ENCODE measurements at places on chromosomes 13 and 19.

DNA sequence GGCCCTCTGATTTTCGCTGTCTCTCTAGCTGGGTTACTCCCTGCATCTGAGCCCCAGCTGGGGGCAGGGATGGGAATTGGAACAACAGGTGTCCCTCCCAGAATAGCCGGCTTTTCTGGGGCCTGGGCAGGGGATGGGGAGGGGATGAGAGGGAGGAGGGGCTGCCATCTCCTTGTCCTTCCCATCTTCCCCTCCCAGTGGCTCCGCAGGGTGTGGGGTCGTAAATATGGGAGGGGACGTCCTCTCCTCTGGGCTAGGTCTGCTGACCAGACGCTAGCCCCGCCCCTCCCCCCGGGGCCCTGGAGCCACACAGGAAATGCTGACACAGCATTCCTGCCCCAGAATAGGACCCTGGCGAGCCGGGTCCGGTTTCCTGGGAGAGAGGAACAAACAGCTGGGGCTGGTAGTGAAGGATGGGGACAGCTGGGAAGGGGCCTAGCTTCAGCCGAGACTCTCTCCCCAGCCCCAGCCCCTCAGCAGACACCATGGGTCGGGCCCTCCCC lies 1.1 kb downstream of the RYR1 start:
- DNase-seq = no peak

- DNase-seq = no peak
Measured at GRCh38 chr13:27421101-27421871, 3.1 kb upstream of the GTF3A start.

DNA sequence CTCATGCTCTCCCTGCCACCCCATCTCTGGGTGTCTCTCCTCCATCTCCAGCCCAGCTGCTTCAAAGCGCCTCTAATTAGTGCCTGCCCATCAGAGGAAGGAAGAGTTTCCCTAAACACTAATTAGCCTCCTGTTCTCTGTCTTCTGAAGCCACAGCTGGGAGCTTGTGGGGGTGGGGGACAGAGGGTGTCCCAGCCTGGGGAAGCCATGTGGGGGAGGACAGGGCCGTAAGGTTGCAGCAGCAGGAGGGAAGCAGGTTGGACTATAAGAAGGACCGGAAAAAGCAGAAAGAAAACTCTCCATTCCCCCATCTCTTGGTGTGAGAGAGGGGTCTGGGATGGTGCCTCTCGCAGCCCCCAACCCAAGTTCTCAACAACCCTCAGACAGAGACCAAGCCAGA lies 26.2 kb downstream of the SLC8A2 start:
- DNase-seq = no peak

GRCh38 chr19:23792784-23793183 lies 34.1 kb upstream of the ZNF681 start:
- DNase-seq = no peak

GRCh38 chr13:60645676-60646075 lies 248.7 kb downstream of the TDRD3 start:
- no peak for DNase-seq

DNA sequence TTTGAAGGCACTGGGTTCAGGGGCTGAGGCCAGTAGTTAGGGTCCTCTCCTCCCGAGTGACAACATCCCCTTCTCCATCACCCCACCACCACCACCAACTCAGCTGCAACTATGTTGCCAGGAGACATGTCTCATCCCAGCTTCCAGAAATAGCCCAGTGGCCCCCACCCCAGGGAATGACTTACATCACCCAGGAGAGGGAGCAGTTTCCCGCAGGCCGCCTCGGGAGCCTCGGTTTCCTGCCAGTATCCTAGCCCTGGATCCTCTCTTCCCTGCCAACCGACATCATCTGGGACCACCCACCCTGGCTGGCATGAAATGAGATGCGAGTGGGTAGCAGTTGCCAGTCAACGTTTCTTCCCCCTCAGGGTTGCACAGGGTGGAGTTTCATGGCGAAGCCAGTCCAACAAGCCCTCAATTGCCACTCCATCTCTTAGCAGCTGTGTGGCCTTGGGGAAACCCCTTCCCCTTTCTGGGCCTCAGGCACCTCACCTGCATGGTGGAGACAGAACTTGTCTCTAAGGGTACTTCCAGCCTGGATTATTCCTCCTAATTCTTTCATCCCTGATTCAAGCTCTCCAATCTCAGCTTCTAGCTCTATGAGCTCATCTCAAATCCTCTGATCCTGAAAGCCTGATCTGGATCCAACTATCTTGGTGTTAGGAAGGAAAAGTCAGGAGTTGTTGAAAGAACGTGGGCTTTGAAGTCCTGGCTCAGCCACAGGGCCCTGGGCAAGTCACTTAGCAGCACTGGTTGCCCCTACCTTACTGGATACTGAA lies 3.9 kb upstream of the GSK3A start:
- peak; percentile 30 for DNase-seq

DNA sequence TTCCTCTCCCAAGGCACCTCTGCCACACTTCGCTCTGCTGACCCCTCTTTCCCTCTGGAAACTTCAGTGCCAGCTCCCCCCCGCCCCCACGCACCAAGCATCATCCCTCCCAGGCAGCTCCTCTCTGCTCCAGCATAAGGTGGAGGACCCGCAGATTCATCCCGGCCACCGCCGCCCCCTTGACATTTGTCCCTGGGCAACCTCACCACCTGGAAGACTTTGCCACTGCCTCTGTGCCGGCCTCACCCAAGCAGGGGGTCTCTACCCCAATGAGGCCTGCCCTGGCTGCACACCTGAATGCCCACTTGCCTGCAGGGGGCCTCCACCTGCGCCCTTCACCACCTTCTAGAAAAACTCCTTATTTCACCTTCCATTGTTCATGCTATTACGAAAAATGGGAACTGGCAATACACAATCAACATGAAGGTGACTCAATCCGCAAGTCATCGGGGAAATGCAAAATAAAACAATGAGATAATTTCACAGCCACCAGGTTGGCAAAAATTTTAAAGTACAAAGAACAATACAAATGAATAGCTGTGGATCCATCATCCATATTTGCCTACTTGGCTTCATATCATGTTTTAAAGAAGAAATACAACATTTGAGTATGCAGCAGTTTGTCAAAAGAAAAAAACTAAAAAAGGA lies 21.9 kb downstream of the CCNE1 start:
- DNase-seq = no peak

DNA sequence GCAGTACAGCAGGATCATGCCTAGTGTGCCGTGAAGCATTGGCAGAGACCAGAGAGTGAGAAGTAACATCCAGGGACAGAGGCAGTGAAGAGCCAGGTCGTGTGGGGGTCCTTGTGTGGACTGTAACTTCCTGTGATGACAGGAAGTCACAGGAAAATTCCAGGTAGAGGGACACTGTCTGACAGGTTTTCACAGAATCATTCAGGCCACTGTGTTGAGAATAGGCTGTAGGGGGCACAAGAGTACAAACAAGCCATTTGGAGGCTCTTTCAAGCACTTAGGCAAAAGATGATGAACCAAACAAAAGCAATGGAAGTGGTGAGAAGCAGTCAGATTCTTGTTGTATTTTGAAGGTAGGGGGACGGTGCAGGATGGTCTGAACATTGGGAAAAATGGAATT lies 46.4 kb downstream of the N4BP2L1 start:
- DNase-seq = no peak

GRCh38 chr13:32791545-32792172 lies 205.4 kb downstream of the PDS5B start:
- DNase-seq = no peak

DNA sequence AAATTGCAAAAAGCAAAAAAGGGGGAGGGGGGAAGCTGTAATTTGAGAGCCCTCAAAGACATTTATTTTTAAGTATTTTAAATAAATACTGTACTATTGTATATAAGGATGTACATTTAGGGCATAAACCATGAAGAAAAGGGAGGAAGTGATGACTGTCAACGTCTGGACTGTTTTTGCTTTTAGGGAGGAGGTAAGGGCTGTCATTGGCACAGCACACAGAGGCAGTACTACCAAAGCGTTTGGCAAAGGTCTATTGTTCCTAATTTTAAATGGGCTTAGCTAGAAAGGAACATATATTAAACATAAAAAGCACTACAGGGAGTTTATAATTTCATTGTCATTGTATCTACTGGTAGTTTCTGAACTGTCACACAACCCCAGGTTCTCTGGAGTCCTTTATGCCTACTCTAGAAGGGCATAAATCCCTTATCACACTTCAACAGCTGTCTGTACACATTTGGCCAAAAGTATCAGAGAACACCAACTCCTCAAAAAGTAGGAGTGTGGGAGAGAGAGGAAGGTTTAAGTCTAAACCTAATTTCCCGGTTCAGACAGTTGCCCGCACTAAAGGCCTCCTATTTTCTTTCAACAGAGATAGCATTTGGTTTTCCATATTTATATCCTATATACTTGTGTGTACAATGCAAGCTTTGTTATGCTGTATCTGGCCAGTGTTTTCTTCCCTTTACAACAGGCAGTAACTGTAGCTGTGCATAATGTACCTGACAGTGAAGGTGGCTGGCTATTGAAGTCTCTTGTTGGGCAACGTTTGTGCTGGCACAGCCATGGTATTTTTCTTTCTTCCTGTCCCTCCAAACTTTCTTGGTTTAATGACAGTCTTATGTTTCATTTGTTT lies 406.2 kb downstream of the KLF5 start:
- DNase-seq = no peak

GRCh38 chr13:20680416-20681080 lies 23.0 kb upstream of the IL17D start:
- no peak for DNase-seq

Data from T1000 (cell line).